ENCODE measurements at places on chromosomes 4 and X.

DNA sequence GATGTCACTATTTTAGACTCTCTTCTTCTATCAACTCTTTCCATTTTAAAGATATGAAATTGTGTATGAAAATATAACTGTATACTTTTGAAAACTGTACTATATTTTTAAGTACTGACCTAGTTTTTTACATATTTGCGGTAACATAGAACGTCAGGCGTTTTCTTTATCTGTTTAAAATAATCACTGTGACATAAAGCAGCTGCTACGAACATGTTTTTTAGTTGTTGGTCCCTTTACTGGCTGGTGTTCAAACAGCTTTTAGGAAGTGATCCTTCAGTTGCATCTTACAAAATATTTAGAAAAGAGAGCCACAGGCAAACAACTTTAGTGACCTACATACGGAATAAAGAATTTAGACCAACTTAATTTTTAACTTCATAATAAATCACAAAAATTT is 73.1 kb downstream of the METTL14 start:
- DNase-seq: no peak

DNA sequence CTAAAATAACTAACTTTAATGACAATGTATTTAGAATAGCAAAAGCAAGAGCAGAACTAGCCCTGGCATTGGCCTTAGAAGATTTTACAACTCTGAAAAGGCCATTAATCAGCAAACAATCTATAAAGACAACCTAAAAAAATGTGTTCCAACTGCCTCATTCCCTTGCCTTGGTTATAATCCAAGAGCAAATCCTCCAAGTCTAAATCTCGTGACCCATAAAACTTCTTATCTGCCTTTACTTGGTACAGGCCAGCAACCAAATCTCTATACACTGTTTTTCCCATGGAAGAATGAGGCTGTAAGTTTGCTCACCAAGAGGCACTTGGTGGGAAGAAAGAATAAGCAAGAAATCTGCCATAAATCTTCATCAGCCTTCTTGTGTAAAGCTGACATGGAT is 175.3 kb upstream of the MID1 start:
- DNase-seq: no peak

DNA sequence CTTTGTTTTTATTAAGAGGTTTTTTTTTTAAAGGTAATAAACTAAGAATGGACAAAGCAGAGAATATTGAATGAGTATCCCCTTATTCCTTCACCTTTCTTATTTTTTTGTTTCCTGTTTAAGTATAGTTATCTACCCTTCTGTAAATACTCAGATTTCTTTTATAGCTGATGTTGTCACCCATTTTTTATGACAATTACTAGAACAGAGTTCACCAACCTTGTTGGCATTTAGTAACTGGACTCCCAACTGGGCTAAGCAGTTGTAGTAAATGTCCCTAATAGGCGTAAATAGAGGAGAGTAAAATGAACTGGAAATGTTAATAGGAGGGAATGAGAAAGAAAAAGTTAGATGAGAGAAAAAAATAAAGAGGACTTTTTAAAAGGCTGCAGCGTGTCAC is 9.8 kb downstream of the PDLIM5 start:
- no peak for DNase-seq

DNA sequence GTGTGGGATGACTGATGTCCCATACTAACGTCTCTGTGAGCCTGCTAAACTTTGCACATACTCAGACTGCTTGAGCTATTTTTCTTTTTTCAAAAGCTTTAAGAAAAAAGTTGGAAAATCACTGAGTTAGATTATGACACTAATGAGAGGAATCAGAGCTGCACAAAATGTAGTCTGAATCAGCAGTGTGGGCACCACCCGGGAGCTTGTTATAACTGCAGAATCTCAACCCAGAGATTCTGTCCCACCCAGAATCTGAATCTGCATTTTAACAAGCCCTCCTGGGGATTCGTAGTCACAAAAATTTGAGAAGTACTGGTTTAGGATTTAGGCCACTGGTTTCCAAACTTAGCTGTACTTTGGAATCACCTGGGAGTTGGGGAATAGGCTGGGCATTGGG is 102.1 kb upstream of the MID1IP1 start:
- DNase-seq: no peak

DNA sequence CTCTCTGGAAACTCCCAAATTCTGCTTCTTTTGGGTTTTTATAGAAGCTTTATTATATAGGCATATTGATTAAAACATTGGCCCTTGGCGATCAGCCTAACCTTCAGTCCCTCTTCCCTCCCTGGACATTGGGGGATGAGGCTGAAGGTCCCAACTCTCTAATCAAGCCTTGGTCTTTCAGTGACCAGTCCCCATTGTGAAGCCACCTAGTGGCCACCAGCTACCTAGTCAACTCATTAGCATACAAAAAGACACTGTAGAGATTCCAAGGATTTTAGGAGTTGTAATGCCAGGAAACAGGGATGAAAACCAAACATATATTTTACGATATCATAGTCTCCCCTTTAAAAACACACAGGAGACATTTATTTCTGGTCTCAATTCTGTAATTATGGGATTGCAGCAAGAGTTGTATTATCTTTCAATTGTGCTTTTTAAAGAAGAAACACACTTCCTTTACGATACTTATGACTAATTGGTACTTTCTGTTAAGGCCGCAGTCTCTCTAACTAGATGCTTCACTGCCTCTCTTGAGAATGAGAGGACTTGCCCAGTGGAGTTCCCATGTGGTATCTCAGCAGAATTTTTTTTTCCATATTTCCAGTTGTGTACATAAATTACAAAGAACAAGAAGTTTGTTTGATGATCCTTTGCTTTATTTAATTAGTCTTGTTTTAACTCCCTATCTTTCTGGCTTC is 58.2 kb downstream of the WDR17 start:
- DNase-seq: no peak

DNA sequence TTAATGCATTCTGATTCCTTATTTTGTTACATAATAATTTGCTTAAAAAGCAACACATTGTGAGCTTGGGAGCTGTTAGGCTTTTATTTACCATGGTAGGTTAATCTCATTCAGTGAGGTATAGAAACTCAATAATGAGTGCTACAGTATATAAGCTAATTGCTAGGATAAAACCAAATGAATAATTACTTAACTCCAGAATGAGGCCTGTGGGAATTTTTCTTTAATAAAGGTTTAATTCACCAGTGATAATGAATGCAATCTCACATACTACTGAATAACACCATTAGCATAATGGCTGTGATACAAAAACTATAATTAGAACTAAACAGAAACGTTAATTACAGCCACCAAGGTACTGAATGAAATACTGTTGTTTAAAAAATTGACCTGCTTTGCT is 326.3 kb downstream of the IQCM start:
- DNase-seq: no peak

DNA sequence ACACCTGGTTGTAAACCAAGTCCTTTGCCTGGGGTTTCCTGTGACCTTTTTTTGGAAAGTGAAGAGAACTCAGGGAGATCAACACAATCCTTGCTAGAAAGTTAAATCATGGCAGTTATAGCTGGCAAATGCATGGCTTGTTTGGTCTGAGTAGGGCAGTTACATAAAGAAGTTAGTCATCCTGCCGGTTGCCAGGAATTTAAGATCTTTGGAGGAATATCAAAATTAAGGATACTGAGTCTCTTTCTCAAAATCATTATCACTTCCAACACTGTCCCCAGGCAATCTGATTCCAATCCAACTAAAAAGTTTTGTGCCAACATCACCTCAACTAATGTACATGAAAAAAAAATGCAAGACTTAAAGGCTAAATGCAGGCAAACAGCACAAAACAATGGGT is 40.3 kb downstream of the C4orf54 start:
- no peak for DNase-seq

DNA sequence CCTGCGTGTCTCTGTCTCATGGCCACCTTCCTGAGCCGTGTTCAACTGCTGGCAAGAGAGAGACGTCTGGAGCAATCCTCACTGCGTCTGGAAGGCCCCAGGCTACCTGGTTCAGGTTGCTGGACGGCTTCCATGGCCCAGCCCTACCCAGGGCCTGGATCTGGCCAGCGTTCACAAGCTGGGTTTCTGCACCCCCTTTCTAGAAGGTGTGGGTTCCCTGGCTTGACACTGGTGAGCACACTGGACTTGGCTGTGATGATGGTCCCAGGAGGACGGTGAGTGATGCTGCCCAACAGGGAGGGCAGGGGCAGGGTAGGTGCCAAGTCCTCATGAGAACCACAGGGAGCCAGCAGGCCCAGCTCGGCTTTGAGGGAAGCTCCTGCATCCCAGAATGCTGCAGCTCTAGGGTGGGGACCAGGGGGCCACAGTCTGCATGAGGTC is 63.4 kb downstream of the HTRA3 start:
- DNase-seq: no peak

DNA sequence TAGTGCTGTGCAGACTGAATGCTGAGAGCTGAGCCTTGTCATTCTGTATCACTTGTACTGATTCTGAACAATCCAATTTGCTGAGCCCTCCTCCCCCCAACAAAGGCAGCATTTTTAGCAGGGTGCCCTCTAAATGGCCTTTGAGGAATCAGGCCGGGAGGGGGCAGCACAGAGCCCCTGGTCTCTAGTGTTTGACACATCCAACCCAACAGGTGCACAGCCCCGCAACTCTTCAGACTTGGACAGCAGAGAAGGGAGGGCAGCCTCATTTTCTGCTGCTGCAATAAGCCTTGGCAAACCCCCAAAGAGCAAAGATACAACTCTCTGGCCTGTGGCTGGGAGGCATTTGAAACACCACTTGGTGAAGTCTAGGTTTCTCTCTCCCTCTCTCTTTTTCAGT is 3.4 kb downstream of the ATP1B4 start:
- peak; percentile 17 for DNase-seq

- DNase-seq: no peak
Measured at GRCh38 chr4:70863099-70863790, 23.6 kb upstream of the GRSF1 start.

GRCh38 chr4:56828784-56829535 is 7.5 kb upstream of the SPINK2 start:
- DNase-seq: no peak

DNA sequence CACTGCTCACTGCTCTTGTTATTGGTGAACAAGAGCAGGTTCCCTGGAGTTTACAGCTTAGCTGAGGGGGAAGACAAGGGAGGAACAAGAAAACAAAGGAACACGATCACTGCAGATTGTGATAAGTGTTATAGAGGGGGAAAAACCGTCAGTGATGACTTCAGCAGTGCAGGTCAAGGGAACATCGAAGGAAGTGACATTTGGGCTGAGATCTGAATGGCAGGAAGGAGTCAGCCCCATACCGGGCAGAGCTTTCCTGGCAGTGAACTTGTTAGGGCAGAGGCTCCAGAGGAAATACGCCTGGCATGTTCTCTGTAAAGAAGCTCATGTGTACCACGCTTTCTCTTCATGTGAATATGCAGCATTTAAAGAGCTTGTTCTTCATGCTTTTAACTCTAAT is 78.1 kb downstream of the LDB2 start:
- DNase-seq: no peak

- DNase-seq: peak; percentile 17
Measured at GRCh38 chrX:123830309-123830708, 29.5 kb upstream of the XIAP start.

DNA sequence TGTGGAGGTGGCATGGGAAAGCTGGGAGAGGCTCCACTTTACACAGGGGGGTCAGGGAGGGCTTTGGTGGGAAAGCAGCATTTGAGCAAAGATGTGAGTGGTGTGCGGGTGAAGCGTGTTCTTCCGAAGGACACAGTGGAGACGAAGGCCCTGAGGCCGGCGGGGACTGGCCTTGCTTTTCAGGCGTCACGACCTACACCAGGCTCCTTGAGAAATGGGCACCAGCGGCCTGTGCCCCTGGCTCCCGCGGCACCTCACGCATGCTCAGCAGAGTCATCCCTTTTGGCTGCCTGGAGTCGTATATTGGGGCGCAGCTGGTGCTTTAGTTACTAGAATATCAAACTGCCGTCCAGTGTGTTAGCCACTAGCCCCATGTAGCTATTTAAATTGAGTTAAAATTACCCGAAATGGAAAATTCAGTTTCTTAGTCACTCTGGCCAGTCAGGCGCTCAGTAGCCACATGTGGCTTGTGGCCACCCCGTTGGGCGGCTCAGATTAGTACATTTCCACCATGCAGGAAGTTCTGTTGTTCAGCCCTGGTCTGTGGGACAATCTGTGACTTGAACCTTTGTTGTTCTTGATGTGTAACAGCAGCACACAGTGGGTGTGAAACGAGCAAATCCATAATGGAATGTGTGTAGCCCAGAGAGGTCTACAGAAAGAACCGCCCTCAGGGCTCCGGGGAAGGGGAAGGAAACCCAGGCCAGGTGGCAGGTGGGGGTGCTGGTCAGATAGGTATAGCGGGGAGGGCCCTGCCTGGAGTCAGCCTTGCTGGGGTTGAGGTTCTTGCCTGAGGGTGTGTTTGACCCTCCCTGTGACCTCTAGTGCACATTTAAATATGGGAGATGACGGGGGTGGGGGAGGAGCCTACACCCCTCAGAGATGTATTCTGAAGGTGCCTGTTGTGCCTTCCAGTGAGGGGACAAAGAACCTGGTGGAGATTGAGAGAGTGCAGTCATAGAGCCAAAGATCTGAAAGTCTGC is 30.4 kb downstream of the TBC1D14 start:
- DNase-seq: no peak

DNA sequence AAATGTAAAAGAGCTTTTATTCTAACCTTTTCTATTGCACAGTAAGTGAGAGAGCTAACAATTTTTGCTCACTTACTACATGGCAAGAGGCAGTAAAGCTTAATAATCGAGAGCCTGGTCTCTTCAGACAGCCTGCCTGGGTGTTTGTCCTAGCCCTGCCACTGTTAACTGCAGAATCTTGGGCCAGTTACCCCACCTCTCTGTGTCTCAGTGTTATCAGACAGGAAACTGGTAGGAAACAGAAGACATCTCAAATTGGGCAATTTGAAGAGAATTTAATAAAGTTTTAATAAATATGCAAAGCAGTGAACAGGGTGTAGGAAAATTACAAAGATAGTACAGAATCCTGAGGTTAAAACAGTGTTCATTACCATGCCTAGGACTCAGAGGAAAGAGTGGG is 13.4 kb downstream of the STAP1 start:
- DNase-seq: no peak

DNA sequence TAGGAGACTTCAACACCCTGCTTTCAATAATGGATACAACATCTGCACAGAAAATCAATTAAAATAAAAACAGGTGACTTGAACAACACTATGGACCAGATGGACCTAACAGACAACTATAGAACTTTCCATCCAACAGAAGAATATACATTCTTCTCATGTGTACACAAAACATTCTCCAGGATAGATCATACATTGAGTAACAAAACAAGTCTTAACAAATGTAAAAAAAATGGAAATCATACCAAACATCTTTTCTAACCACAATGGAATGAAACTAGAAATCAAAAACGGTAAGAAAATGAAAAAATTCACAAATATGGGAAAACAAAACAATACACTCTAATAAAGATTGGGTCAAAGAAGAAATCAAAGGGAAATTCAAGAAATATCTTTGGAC is 24.7 kb downstream of the CYP2U1 start:
- DNase-seq: no peak

DNA sequence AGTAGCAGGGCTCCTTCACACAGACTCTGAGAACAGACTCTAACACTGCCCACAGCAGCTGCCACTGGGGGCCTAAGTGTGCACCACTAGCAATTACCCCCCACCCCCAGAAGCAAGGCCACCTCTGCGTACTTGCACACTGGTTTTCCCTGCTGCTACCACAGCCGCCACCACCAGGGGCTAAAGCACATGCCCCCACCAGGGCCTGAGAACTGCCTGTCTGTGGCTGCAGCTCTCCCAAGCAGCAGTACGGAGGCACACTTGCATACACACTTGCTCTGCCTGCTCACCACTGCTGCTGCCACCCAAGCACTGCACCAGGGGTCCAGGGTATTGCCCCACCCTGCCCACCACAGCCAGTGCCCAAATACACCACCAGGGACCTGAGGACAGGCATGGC is 59.6 kb downstream of the SCML2 start:
- no peak for DNase-seq

GRCh38 chrX:45596188-45596808 is 395.6 kb upstream of the DIPK2B start:
- DNase-seq: no peak

Measured in memory B cell (primary cell).